ENCODE measurements at places on chromosomes 6 and 20.

DNA sequence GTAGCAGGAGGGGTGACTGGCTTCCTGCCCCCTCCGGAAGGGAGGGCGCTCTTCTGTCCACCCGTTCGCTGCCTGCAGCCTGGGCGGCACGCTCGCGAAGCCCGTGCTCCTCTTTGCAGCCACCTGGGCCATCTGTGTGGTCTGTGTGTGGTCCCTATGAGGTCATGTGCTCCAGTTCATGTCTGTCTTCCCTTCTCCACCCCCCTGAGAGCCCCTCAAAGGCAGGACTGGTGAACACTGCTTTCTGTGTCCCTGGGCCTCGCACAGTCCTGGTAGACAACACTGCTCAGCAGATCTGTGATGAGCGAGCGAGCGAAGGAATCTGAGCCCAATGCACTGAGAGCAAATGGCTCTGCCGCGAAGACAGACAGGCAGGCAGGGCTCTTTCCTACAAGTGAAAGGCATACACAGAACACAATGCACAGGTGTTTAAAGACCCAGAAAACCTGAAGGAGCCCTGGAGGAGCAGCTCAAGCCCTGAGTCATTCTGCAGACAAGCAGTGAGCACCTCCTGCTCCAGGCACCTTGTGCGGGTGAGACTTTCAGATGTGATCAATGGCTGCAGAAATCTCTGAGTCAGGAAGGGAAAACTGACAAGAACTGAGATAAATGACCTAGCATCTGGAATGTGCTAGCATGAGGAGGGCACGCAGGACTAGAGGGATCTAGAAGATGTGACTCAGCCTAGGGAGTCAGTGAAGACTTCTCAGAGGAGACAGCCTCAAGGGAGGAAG is 27.1 kb downstream of the PPP1R3G start:
- no peak for DNase-seq

- no peak for DNase-seq
Measured at GRCh38 chr20:51937779-51938178, 135.5 kb upstream of the SALL4 start.

DNA sequence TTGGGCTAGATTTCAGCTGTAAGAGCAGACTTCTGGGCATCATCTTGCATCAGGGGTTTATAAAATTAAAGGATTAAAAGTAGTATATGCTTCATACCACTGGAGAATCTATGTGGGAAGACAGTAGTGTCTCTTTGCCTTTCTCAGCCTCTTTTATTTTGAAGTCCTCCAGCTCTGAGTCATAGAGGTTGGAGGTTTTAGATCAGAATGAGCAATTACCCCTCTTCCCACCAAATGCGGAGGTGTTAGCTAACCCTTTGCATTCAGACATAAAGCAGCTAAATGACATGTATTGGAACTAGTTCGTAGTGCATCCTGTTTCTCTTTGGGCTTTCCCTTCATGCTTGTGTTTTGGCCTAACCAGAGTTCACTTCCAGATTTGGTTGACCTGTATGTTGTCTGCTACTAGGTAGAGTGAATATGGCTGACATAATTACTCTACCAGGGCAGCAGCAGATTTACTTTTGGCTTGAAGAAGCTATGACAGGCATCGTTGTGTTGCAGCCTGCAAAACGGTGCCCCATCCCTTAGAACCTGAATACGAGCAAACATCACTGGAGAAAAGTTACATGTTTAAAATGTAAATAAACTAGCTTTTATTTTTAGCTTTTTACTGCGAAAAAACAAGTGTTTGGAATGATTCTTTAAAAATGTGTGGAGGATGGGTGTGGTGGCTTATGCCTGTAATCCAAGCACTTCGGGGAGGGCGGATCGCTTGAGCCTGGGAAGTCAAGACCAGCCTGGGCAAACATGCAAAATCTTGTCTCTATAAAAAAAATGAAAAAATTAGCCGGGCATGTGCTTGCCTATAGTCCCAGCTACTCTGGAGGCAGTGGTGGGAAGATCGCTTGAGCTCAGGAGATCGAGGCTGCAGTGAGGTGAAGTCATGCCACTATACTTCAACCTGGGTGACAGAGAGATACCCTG is 82.2 kb downstream of the MYO6 start:
- no peak for DNase-seq

DNA sequence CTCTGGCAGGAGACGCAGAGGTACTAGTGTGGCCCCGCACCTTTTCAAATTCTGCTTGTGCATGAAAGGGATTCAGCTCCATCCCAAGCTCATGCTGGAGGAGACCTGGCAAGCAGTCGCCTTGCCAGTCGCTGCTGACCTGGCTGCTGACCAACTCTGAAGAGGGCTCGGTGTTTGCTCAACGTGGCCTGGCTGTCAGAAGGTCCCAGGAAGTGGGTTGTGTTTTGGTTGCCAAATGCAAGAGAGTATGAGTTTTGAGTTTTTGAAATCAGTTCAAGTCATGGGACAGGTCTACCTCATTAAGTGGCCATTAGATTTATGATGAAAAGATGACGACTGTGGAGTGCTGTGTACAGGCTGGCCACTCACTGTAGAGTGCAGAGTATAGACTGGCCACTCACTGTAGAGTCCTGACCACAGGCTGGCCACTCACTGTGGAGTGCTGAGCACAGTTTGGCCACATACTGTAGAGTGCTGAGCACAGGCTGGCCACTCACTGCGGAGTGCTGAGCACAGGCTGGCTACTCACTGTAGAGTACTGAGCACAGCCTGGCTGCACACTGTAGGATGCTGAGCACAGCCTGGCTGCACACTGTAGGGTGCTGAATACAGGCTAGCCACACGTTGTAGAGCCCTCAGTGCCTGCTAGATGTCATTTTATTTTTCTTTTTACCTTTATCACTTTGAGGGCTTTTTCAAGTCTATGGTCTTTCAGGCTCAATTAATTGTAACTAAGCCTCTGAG is 193.9 kb downstream of the ZNF217 start:
- DNase-seq = no peak

DNA sequence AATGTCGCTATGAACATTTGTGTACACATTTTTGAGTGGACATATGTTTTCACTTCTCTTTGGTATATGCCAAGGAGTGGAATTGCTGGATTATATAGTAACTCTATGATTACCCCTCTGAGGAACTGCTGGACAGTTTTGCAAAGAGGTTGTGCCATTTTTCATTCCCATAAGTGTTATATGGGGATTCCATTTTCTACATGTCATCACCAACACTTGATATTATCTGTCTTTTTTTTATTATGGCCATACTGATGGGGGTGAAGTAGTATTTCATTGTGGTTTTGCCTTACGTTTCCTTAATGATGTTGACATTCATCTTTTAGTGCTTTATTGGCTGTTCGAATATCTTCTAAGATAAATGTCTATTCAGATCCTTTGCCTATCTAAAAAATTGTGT is 171.8 kb upstream of the LAMA2 start:
- DNase-seq = no peak

GRCh38 chr6:4941782-4942672 is 61.8 kb downstream of the RPP40 start:
- no peak for DNase-seq

- no peak for DNase-seq
Measured at GRCh38 chr6:135012764-135013163, 41.9 kb downstream of the HBS1L start.

GRCh38 chr6:6225885-6226529 is 94.5 kb downstream of the F13A1 start:
- no peak for DNase-seq

- no peak for DNase-seq
Measured at GRCh38 chr6:159041181-159041580, 3.6 kb downstream of the TAGAP start.

DNA sequence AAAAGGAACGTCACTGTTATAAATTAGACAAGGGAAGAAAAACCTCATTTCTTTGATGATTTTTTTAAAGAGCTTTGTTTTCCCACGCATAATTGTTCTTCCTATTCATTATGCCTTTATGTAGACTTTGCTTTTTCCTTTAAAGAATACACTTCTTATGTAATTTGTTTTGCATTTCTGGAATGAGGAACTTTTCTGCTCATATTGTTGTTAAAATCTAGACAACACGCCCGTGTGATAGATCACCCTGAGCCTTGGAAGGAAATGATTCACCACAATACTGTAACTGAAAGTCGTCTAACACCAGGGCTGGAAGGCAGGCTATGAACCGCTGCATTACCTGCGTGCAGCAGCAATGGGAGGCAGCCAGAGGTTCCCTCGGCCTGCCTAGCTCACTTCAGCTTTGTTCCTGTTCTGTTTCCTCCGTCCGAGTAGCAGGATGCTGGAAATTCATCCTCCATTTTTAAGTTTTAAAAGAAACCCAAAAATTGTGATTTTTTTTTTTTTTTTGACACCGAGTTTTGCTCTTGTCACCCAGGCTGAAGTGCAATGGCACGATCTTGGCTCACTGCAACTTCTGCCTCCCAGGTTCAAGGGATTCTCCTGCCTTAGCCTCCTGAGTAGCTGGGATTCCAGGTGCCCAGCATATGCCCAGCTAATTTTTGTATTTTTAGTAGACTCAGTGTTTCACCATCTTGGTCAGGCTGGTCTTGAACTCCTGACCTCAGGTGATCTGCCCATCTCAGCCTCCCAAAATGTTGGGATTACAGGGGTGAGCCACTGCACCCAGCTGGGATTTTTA is 49.6 kb upstream of the ZNF217 start:
- DNase-seq = peak; percentile 49

DNA sequence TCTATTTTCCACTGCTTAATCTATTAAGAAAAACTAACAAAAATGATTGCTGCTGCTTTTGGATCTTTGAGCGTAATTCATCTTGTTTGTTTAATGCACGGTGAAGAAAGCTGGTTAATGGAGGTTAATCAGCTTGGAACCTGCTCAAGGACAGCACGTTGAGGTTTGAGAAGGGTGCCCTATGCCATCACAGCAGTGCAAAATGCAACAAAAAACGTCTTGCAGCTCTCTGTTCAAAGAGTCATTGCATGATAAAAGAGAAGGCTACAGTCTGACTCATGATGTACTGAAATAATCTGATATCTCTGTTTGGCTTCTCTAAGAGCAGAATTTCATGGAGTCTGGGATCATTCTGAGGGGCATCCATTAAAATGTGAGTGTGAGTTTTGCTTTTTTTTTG is 80.6 kb upstream of the PREP start:
- no peak for DNase-seq

DNA sequence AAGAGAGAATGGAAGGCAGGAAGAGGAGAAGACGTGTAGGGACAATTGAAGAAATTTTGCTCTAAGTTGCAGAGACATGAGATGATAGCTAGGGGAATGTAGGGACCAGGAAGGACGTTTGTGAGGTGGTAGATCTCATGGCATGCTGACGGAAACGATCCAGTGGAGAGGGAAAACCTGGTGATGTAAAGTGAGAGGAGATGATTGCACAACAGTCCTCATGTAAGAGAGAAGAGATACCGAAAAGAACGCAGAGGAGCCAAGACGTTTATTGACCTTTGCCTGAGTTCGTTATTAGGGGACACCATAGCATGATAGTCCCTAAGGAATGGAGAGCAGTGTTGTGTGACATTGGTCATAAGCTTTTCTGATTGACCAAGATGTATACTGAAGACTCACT is 55.3 kb downstream of the IGF2R start:
- DNase-seq = no peak

- DNase-seq = no peak
Measured at GRCh38 chr6:101486124-101486523, 92.6 kb downstream of the GRIK2 start.

GRCh38 chr6:80196906-80197305 is 90.4 kb downstream of the BCKDHB start:
- DNase-seq = no peak

GRCh38 chr20:884983-885952 is 30.9 kb downstream of the ANGPT4 start:
- no peak for DNase-seq

DNA sequence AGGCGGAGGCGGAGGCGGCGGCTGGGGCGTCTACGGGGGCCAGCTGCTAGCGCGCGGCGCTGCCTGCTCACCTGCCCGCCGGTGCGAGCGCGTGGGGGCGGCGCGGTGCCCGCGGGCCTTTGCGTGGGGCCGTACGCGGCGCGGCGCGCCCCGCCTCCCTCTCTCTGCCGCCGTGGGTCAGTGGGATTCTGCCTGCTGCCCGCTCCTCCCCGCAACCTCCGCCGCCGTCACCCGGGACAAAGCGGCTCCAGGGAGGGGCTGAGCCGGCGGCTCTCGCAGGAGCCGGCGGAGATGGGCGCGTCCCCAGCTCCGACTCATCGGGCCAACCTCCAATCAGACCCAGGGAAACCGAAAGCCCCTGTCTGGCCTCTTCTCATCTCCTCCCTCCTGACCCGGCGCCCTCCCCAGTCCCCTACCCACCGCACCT is at the start of gene RCAN2:
Gene RCAN2 (minus strand): TSS at position 249 of the 427 bp plus-strand sequence.
- DNase-seq = peak; percentile 50

DNA sequence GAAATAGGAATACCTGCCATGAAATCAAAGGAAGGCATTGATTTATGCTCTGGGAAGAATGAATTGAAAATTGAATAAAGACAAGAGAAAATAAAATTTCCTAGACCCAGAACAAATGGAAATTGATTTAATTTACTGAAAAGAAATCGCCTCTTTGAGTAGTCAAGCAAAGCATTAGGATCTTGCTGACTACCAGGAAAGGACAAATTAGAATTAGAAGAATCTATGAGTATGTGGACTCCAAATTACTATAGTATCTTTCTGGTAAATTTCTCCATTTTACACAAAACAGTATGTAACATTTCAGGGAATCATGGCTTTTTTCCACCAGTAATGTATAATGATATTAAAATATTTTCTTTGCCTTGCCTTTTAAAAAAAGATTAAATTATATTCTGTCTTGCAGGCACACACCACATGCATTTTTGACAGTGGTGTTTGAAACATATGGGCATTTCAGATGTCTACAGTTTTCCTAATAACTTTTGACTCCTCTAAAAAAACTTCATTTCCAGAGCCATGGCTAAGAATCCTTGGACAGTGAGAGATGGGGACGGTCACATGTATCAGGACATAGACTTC is 768.7 kb upstream of the NRSN1 start:
- no peak for DNase-seq

DNA sequence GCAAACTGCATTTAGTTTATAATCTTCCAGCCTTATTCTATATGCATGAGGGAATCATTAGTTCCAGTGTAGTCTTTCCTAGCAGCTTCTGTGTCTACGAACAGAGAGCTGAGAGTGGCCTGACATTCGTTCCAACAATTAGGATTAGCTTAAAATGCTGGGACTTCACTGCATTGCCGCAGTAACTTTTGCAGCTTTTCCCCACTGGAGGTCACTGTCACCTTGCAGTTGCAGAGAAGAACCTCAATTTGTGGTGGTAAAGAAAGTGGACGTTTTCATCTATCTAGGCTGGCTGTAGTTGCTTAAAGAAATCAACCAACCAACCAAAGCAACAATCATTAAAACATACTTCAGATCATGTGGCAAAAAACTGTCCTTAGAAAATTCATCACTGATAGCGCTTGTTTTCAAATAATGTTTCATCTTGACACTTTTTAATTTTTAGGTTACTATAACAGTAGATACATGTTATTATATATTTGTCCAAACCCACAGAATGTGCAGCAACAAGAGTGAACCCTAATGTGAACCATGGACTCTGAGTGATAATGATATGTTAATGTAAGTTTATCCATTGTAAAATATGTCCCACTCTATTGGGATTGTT is 12.2 kb downstream of the MYLK4 start:
- peak; percentile 33 for DNase-seq

DNA sequence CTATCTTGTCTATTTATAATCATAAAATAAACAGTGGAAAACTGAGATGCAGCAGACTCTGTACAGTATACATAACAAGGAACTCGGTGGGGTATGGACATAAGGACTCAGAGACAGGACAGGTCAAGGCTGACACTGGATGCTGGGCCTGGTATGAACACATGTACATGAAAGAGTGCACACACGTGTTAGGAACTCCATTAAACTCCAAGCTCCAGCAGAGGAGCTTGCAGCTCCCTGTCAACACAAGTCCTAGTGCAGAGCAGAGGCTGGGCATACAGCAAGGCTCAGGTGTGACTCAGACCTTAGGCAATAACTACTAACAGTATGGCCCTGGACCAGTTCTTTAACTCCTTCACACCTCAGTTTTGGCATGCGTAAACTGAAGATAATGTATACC is 17.1 kb downstream of the NAPB start:
- no peak for DNase-seq
